Stomach (tissue), 19 donors: ENCODE measurements at places on chromosomes 7 and 10. TPM values are rescaled to one million over a fixed set of nuclear protein-coding genes. Genes with fewer than 3 reads are reported as not detected.

Gene NACAD
- total RNA-seq = 0.29 TPM

DNA sequence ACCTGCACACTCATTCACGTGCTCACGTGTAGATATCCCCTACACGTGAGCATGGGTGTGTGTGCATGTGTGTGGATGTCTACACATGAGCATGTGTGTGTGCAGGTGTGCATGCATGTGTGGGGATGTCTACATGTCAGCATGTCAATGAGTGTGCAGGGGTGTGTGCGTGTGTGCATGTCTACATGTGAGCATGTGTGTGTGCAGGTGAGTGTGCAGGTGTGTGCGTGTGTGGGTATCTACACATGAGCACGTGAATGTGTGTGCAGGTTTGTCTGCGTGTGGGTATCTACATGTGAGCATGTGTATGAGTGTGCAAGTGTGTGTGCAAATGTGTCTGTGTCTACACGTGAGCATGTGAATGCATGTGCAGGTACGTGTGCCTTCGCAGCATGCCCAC lies 274.8 kb downstream of the PTPRN2 start:
- no peak overlapping the region for H3K4me3 ChIP-seq
- DNase-seq = no peak

- H3K4me3 ChIP-seq = no peak overlapping the region
- H3K27ac ChIP-seq = no peak overlapping the region
- H3K27me3 ChIP-seq = no peaks in the 10 kb centered on the region
- H3K36me3 ChIP-seq = no peaks in the 10 kb centered on the region
- H3K4me1 ChIP-seq = peaks cover 17% of the 10 kb centered on the region
Measured at GRCh38 chr7:44853391-44853790, 5.5 kb upstream of the H2AZ2 start.

GRCh38 chr7:2757361-2757903 lies 69.4 kb downstream of the AMZ1 start:
- H3K36me3 ChIP-seq = peaks cover 3% of the 10 kb centered on the region
- no peak for DNase-seq
- H3K4me3 ChIP-seq = no peak overlapping the region
- H3K27ac ChIP-seq = peak overlapping the region; percentile 14
- peaks cover 28% of the 10 kb centered on the region for H3K4me1 ChIP-seq

DNA sequence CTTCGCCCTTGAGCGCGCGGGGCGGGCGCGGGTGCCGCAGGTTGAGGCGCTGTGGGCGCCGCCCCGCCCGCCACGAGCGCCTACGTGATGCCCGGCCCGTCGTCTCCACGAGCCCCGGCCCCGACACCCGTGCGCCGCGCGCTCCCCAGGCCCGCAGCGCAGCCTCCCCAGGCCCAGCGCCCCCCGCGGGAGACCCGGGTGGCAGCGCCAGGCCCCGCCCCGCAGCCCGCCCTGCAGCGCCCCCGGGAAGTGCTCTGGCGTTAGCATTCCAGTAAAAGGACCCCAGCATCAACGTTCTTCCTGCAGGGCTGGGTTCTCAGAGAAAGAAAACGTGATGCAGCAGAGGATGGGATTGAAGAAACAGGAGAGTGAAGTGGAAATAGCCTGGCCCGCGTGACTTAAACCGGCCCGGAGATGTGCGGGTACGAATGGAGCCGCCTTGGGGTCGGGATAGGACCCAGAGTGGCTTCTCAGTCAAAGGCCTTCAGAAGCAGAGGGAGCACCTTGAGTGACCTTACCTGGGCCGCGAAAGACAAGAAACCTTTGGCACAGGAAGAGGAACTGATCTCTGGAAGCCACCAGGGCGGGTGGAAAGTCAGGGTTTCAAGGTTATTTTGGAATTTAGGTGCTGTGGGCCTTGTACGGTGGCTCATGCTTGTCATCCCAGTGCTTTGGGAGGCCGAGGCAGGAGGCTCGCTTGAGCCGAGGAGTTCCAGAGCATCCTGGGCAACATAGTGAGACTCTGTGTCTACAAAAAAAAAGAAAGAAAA lies 1.8 kb downstream of the PFKP start:
- H3K27ac ChIP-seq = peak overlapping the region; percentile 74
- peak overlapping the region; percentile 90 for H3K4me3 ChIP-seq
- peaks cover 67% of the 10 kb centered on the region for H3K4me1 ChIP-seq
